ENCODE measurements at places on chromosomes 5 and 9.

DNA sequence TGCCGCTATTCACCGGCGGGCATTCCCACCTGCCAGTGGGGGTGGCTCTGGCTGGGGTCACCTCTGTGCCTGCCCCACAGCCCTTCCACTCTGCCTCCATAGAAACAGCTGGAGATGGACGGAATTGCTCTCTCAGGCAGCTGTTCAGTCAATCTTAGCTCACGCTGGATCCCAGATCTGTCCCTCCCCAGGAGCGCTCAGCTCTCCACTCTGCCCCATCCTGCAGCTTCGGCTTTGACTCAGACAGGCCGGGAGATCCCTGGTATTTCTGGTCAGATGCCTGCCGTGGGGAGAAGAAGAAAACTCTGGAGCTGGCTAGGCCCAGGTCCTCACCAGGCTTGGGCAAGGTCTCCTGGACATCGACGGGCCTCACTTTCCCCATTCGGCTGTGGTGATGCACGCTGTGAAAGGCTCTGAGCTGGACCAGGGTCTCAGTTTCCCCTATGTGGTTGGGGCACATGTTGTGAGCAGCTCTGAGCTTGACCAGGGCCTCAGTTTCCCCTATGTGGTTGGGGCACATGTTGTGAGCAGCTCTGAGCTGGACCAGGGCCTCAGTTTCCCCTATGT is 7.6 kb upstream of the SLC9A3 start:
- no peak for DNase-seq

GRCh38 chr5:104538734-104539133 is 976.1 kb upstream of the NUDT12 start:
- no peak for DNase-seq

DNA sequence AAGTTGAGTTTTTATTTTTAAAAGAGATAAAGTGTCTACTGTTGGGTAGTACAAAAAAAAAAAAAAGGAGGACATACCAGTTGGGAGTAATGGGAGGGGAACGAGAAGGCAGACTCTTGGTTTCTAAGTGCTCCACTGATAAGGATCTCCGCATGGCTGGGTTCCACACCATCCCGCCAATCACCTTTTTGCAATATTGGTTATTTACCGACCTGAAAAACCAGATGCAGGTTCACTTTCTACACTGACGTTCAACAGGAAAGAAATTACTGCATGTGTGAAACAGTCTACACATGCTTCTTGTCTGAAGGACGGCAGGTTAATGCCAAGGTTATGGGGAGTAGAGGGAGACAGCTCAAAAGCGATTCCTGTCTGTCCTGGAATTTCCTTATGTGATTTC is 75.5 kb downstream of the PTPN3 start:
- DNase-seq: no peak

GRCh38 chr9:34171753-34172535 is 6.9 kb upstream of the UBAP1 start:
- no peak for DNase-seq

DNA sequence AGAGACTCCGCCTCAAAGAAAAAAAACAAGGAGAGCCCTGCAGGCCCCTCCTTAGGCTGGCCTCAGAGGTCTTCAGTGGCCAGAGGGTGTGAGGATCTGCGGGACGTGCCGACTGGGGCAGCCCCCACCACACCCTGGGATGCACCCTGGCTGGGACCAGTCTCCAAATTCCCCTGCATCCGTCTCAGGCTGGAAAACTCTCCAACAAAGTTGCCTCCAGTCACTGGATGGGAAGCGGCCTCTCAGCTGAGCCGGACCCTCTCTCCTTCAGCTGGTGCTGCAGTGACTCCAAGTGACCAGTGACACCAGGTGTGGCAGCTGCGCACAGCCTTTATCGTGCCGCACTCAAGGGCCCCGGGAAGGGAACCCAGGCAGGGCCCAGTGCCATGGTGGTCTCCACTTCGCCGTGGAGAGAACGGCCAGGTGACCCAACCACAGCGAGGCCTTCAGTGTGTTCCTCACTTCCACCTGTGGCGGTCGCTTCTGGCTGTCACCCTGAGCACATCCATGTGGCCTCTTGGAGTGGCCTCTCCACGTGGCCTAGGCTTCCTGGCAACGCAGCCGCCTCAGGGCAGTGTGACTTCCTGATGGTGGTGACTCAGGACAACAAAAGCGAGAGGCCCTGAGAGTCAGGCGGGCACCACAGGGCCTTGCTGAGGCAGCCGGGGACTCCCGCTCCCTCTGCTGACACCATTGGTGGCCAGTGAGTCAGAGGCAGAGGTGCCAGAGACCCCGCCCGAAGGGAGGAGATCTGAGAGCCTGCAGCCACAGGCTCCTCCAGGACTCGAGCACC is 19.3 kb upstream of the CAMSAP1 start:
- DNase-seq: no peak

DNA sequence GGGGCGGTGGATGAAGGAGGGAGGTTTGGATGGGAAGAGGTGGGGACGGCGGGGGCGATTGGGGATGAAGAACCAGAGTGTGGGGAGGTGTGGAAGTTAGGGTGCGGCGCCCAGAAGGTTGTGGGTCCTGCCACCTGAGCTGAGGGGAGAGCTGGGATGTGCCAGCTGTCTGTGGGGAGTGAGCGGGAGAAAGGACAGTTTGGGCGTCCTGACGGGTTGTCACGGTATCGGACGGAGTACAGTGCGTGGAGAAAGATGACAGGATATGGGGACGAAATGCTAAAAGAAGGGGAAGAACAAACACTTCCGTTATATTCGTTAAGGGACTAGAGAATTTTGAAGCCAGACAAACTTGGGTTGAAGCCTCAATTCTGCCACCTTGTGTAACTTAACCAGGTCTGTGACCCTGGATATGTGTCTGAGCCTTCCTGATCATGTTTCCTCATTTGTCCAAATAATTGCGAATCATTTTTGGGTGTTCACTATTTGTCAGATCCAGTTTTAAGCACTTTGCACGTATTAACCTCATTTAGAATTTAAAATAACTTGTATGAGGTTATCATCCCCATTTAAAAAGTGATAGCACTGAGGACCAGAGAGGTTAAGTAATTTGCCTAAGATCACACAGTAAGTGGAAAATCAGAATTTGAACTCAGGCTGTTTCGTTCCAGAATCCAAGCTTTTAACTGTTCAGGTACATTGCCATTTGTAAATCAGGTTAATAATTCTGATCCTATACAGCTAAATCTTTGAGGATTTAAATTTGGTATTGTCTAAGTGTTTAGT is 689 bp downstream of the CNTRL start:
- DNase-seq: no peak

GRCh38 chr5:28402590-28403301 is 1364.4 kb upstream of the CDH9 start:
- no peak for DNase-seq

- no peak for DNase-seq
These were observed 107.4 kb downstream of the TUSC1 start for GRCh38 chr9:25570802-25571201.

GRCh38 chr9:122350577-122351355 is 20.1 kb upstream of the PTGS1 start:
- DNase-seq: peak; percentile 80

DNA sequence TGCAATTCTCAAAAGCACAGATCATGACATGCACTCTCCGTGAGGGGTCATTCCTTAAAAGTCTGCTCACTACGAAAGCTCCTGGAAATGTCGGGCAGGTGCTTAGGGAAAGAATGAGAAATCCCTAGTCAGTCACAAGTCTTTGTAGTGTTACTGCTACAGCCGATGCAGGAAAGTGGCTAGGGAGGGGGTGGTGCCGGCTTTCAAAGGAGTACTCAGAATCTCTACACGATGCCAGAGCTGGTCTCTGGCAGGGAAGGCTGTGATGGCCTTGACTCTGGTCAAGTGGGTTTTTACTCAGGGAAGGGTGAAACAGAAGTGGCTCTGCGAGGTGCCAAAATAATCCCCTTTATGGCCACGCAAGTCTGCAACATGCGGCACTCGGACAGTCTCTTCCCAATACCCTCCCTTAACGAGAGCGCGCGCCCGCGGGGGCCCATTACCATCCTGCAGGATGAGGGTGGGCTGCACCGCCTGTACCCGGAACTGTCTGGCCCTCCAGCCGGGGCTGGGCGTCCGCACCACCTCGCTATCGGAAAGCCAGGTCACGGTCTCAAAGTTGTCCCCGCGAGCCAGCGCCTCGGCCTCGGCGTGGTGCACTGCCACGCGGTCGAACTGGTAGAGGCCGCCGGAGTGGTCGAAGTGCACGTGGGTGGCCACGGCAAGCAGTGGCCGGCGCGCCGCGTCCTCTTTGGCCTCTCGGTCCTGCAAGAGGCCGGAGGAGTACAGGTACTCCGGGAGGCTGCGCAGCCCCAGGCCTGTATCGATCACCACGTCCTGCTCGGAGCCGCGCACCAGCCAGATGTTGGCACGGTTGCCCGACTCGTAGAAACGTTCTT is 956 bp downstream of the MBLAC2 start:
- DNase-seq: no peak

- DNase-seq: no peak
These were observed 276.9 kb downstream of the OSTF1 start for GRCh38 chr9:75365196-75365595.

DNA sequence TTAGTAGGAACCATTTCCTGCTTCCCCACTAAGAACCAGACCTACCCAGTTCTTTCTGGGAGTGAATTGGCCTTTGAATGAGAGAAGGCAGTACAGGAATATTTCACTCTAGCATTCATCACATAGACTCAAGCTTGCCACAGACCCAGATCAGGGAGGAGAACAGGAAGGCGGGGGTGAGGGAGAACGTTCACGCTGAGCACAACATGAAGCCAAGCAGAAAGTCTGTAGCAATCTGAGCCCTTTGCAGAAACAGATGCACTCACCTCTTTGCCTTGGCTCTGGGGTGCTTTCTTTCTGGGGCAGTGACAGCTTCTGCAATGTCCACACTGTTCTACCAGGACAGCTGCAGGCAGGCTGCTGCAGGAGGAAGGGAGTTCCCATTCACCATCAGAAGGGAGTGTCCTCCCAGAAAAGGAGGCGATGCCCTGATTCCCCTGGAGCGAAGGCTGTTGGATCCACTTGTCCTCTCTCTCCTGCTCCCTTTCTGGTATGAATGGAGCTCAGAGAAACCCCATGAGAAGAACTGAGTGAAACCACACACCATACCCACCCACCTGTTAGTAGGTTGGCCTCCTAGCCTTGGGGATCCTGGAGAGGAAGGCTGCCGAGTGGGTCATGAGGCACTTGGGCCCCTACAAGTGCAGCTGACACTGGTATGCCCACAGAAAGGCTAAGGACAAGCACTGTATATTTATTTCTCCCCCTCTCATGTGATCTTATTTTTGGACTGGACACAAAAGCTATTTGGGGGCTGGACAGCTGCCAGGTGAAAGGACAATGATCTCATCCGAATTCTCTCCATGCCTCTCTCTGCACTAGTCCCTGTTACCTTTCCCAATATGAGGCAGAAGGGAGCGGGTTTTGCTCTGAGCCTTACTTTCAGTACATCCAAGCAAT is 11.7 kb upstream of the FGF1 start:
- DNase-seq: no peak

DNA sequence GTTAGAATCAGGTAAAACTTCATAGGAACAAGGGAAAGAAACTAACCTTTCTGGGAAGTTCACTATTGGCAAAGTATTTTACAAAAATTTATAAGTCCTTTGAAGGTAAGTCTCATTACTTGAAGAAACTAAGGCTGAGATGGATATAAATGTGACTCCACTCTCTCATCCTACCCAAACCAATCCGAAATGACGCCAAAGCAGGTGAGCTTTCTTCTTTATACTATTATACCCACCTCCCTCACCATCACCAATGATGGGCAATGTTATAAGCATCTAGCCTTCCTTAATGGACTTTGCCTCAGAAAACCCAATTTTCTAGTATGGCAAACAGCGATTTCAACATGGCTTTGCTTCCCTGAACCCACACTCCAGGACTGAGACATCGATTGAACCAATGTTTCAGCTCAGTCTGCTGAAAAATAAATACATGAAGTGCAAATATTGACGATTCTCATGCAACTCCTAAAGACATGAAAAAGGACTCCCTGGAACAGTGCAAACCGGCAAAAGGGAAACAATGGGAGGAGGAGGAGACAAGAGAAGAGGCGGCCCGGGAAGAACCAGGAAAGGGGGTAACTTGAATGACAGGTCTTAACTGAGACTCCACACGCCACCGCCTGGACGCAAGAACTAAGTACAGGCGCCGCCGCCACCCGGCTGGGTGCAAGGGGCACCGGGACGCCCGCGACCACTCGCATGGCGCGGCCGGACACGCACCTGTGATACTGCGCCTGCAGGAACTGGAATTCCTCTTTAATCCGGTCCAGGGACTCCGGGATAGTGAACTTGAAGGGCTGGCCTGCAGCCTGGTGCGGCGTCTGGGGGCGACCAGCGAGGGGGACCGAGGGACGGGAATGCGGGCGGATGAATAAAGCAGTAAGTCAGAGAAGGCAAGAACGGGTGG is 2.5 kb downstream of the TLE1 start:
- peak; percentile 22 for DNase-seq

GRCh38 chr9:101479338-101480030 is 43.9 kb upstream of the ALDOB start:
- DNase-seq: no peak

DNA sequence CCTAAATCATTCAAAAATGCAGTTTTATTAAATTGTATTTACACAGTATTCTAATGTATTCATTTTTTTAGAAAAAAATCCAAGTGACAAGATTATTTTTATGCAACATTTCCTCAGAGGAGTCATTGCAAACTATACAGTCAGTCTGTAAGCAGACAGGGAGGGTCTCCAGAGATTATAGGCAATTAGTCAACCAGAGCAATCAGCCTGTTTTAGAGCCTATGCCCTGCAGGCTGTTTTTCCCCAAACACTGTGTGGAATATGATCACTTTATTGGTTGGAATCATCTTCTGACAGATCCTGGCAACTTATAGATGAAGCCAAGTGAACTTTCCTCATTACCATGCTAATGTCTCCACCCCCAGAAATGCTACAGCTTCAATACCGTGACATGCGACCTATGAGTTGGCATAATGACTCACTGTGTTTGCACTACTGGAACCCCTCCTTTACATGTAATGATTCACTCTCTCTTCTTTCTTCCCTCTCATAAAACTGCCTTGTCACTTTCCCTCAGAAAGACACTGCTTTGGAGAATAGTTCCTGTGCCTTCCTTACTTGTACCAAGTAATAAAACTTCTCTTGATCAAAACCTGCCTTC is 577.7 kb upstream of the FTMT start:
- DNase-seq: no peak

DNA sequence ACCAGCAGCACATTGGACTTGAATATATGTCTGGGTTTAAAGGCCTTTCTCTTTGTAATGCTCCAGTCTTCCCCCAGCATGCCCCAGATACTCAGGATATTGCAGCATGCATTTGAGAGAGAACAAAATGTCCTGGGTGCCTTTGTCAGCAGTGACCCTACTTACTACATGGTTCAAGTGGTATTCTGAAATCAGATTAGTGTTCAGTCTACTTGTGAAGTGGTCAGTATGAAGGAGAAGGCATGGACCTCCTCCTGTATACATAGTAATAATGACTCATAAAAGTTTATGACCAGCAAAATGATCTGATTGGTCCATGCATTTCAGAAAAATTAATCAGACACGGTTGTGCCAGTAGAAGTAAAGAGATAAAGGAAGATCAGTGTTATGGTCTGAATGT is 25.4 kb downstream of the GPR21 start:
- DNase-seq: no peak

DNA sequence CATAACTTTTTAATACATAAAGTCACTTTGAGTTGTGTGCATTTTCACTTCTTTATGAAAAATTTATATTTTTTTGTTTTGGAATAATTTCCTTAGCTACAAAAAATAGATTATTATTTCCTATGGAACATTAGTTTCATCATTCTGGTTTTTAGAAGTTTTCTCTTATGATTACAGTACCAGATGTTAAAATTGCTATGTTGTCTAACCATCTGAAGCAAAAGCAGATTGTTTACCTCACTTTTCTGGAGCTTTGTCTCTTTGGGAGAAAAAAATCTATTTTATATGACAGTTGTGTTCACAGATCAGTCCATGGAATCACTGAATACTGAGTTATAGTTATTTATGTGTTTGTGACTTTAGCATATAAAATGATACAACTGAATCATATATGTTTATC is 708.9 kb upstream of the RIOK2 start:
- DNase-seq: no peak
